ENCODE measurements at places on chromosomes 16 and 17.
A peak's percentile ranks its signal among the peaks of the same experiment; 100 is the strongest.

- H3K27ac ChIP-seq = peak overlapping the region; percentile 86
- peaks cover 11% of the 10 kb centered on the region for H3K27me3 ChIP-seq
- peaks cover 2% of the 10 kb centered on the region for H3K36me3 ChIP-seq
- DNase-seq = no peak
- peak overlapping the region; percentile 82 for H3K4me3 ChIP-seq
- H3K4me1 ChIP-seq = peaks cover 38% of the 10 kb centered on the region
Observed at GRCh38 chr17:39739885-39740356, 2.2 kb downstream of the GRB7 start.

DNA sequence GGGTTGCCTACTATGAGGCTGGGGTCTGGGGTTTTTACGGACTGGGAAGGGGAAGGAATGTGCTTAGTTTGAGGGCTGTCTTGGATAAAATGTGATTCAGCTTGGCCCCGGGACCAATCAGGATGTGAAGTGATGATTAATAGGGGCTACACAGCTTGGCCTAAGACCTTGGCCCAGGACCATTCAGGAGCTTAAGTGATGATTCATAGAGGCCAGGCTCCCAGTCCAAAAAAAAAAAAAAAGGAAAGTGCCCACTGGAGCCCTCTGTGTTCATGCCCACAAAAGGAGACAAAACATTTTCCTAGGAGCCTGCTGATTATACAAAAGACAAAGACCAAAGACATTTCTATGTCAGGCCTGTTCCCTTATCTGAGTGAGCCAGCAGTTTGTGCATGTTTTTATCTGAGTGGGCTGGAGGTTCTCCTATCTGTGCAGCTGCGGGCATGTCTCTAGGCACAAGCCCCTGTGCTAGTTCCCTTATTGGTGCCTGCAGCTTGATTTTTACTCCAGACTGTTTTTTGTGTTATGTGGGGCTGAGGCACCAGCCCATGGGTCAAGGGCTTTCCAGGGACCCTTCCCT is 898.2 kb upstream of the GOT2 start:
- no peak overlapping the region for H3K4me3 ChIP-seq
- H3K27ac ChIP-seq = no peak overlapping the region
- H3K4me1 ChIP-seq = no peaks in the 10 kb centered on the region
- H3K36me3 ChIP-seq = no peaks in the 10 kb centered on the region
- DNase-seq = no peak

GRCh38 chr16:87575027-87575804 is 27.1 kb upstream of the JPH3 start:
- no peaks in the 10 kb centered on the region for H3K36me3 ChIP-seq
- peaks cover 13% of the 10 kb centered on the region for H3K27me3 ChIP-seq
- H3K27ac ChIP-seq = no peak overlapping the region
- peaks cover 8% of the 10 kb centered on the region for H3K4me1 ChIP-seq

DNA sequence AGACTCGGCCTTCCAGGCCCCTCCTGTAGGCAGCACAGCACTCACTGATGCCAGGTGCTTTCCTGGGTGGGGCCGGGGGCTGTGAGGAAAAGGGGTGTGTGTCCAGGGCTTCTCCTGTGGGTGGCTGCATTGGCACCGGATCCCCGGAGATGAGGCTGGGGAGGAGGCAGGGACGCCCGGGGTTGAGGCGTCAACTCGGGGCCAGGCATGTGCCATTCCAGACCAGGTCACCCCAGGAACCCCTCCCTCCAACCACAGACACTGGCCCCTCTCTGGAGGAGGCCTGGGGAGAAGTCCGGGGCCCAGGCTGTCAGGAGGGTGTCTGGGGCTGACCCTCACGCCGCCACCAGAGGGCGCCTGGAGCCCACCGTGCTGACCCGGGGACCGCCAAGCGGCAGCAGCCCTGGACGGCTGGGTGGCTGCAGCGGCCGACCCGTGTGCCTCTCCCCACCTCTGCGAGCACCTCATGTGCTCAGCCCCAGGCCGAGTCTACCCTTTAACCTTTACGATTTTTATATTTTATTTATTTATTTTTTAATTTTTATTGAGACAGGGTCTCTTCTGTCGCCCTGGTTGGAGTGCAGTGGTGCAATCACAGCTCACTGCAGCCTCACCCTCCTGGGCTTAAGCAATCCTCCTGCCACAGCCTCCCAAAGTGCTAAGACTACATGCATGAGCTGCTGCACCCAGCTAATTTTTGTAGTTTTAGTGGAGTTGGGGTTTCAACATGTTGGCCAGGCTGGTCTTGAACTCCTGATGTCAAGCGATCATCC is 3.2 kb upstream of the METRN start:
- no peak overlapping the region for H3K27ac ChIP-seq
- peak; percentile 81 for DNase-seq
- no peak overlapping the region for H3K4me3 ChIP-seq
- peaks cover 34% of the 10 kb centered on the region for H3K27me3 ChIP-seq
- no peaks in the 10 kb centered on the region for H3K36me3 ChIP-seq
- H3K4me1 ChIP-seq = peaks cover 4% of the 10 kb centered on the region

DNA sequence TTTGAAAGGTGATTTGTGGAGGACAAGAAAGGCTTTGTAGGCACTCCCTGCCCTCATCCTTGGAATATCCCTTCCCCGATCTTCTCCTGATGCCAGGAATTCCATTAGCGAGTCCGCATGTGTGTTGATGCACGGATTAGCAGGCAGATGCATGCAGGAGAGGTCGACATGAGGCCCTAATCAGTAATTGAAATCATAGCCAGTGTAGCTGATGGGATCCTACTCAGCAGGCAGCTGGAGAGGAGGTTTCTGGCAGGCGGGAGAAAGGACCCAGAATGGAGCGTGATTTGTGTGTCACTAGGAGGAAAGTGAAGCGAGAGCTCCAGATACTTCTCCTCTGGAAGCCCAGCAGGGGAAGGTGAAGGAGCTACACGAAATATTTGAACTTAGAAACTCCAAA is 196.3 kb upstream of the CDH11 start:
- H3K27ac ChIP-seq = no peak overlapping the region
- H3K36me3 ChIP-seq = no peaks in the 10 kb centered on the region
- peaks cover 12% of the 10 kb centered on the region for H3K27me3 ChIP-seq
- H3K4me3 ChIP-seq = no peak overlapping the region

GRCh38 chr17:18177722-18178121 is 5.9 kb upstream of the ALKBH5 start:
- no peak for DNase-seq
- no peak overlapping the region for H3K4me3 ChIP-seq
- no peaks in the 10 kb centered on the region for H3K27me3 ChIP-seq
- no peak overlapping the region for H3K27ac ChIP-seq
- H3K36me3 ChIP-seq = no peaks in the 10 kb centered on the region

DNA sequence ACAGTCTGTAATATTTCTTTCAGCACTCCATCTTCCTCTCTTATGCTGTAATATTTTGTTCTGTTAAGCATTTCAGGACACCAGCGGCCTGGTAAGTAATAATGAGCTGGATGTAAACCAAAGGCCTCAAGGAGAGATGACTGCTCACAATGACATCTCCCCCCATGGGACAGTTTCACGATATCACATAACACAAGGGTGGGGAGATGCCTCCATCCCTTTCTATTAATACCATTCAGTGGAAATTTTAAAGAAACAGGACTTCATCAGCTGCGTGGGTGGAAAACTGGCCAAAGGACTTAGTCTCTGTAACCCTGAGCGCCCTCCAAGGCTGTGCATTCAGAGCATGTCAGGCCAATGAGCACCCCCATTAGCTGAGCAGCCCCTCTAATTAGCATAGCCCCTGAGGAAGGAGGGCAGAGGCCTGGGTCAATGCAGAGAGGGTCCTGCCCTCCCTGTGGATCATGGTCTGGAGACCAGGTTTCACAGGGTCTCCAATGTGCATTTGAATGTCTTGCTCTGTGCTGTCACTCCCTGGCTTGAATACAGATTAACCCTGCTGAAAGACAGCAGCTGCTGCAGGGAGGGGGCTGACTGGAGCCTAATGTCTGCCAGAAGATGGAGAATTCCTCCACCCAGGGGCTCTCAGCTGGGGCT is 156.4 kb downstream of the HS3ST2 start:
- H3K27ac ChIP-seq = no peak overlapping the region
- H3K36me3 ChIP-seq = no peaks in the 10 kb centered on the region
- H3K27me3 ChIP-seq = peaks cover 20% of the 10 kb centered on the region
- no peak overlapping the region for H3K4me3 ChIP-seq
- no peak for DNase-seq

- H3K36me3 ChIP-seq = no peaks in the 10 kb centered on the region
- H3K27me3 ChIP-seq = peaks cover 62% of the 10 kb centered on the region
- DNase-seq = no peak
- H3K4me1 ChIP-seq = peaks cover 18% of the 10 kb centered on the region
- H3K27ac ChIP-seq = no peak overlapping the region
Observed at GRCh38 chr17:9204637-9205329, 183.5 kb downstream of the NTN1 start.

- no peak overlapping the region for H3K27ac ChIP-seq
- H3K27me3 ChIP-seq = no peaks in the 10 kb centered on the region
- peaks cover 33% of the 10 kb centered on the region for H3K36me3 ChIP-seq
- peaks cover 14% of the 10 kb centered on the region for H3K4me1 ChIP-seq
- DNase-seq = no peak
Observed at GRCh38 chr17:73196500-73196899, 3.6 kb downstream of the COG1 start.

GRCh38 chr17:2137342-2138098 is 82.6 kb downstream of the HIC1 start:
- peaks cover 1% of the 10 kb centered on the region for H3K36me3 ChIP-seq
- no peak overlapping the region for H3K4me3 ChIP-seq
- DNase-seq = no peak

GRCh38 chr17:28871056-28871579 is 16.3 kb downstream of the ERAL1 start:
- no peaks in the 10 kb centered on the region for H3K36me3 ChIP-seq
- H3K27me3 ChIP-seq = no peaks in the 10 kb centered on the region
- H3K4me3 ChIP-seq = no peak overlapping the region
- H3K27ac ChIP-seq = no peak overlapping the region
- DNase-seq = no peak

DNA sequence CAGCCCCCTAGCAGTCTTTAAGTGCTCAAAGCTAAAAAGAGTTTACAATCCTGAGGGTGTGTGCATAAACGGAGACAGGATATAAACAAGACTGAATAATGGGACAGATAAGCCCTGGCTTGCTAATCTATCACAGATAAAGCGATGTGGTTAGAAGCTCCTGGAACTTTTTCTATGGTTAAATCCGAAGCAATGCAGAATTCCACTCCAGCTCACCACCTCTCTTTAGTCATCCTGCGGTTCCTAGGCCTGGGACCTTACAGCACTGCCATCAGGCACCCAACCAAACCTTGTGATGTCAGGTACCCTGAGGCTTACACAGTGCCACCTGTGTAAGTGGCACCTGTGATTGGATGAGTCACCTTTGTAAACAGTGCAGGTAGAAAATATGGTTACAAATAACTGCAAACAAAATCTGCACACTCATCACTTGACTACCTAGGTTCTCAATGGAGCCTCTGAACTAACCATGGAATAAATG is 31.5 kb upstream of the B4GALNT2 start:
- no peak for DNase-seq
- peaks cover 20% of the 10 kb centered on the region for H3K4me1 ChIP-seq
- no peaks in the 10 kb centered on the region for H3K36me3 ChIP-seq
- H3K27ac ChIP-seq = peak overlapping the region; percentile 70
- H3K4me3 ChIP-seq = no peak overlapping the region

DNA sequence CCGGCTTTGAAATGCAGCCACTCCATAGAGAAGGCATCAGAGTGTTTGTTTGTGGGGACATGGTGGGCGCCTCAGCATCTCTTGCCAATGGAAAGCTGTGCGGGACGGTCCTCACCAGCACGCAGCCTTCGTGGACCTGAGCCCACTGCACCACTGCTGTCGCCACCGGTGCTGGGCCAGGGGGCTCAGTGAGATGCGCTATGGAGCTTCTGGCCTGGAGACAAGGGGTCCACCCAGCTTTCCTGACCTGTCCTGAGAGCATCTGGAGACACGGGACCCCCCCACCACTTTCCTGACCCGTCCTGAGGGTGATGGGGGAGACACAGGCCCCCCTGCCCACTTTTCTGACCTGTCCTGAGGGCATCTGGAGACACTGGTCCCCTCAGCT is 79.4 kb downstream of the LMF1 start:
- no peaks in the 10 kb centered on the region for H3K4me1 ChIP-seq
- H3K4me3 ChIP-seq = no peak overlapping the region
- DNase-seq = no peak
- no peak overlapping the region for H3K27ac ChIP-seq
- no peaks in the 10 kb centered on the region for H3K27me3 ChIP-seq

GRCh38 chr16:48340054-48340453 is 45.2 kb downstream of the SIAH1 start:
- no peaks in the 10 kb centered on the region for H3K27me3 ChIP-seq
- no peak overlapping the region for H3K27ac ChIP-seq
- no peak for DNase-seq
- H3K4me3 ChIP-seq = no peak overlapping the region
- peaks cover 2% of the 10 kb centered on the region for H3K4me1 ChIP-seq
- peaks cover 22% of the 10 kb centered on the region for H3K36me3 ChIP-seq

DNA sequence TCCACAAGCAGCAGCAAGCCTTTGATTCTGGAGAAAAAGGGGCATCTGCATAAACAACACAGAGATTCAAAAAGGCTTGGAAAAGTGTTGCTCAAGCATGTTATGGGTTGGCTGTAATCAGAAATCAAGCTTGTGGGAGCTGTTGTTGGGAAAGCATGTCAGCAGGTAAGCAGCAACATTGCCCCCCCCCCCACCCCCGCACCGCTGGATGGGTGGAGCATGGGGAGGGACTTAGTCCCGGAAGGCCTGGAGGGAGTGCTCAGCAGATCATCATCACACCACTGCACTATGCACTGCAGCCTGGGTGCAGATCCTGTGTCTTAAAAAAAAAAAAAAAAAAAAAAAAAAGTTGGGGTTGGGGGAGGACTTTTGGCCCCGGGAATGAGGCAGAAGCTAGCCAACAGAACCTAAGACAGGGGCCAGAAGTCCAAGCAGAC is 16.8 kb upstream of the AKAP1 start:
- H3K27me3 ChIP-seq = no peaks in the 10 kb centered on the region
- H3K36me3 ChIP-seq = no peaks in the 10 kb centered on the region
- H3K27ac ChIP-seq = no peak overlapping the region
- no peak for DNase-seq

DNA sequence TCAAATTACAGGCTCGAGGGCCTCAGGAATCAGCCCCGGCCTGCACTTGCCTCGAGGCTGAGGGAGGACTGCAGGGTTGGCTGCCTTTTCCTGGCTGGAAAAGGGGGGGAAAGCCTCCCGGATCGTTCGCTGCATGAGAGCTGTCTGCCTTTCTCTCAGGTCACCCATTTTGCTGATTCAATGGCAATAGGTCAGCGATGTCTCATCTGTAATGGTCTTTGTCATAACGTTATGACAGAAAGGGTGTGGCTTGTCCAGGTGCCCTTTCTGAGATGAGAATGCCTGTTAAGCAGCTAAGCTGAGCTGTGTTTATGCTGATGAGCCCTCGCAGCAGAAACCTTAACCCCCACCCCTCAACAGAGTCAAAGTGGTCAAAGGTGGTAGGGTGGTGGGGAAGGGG is 81.8 kb downstream of the AKAP1 start:
- H3K36me3 ChIP-seq = no peaks in the 10 kb centered on the region
- no peak for DNase-seq
- peaks cover 8% of the 10 kb centered on the region for H3K27me3 ChIP-seq
- no peak overlapping the region for H3K27ac ChIP-seq

GRCh38 chr17:57236686-57237299 is 19.5 kb upstream of the MSI2 start:
- DNase-seq = no peak
- no peaks in the 10 kb centered on the region for H3K36me3 ChIP-seq
- peaks cover 30% of the 10 kb centered on the region for H3K27me3 ChIP-seq
- no peak overlapping the region for H3K27ac ChIP-seq
- no peak overlapping the region for H3K4me3 ChIP-seq

Measured in progenitor cell of endocrine pancreas (in vitro differentiated cells).